ENCODE measurements at places on chromosomes 5 and 9.

GRCh38 chr9:130088051-130088450 is 34.3 kb downstream of the GPR107 start:
- no peak for DNase-seq

DNA sequence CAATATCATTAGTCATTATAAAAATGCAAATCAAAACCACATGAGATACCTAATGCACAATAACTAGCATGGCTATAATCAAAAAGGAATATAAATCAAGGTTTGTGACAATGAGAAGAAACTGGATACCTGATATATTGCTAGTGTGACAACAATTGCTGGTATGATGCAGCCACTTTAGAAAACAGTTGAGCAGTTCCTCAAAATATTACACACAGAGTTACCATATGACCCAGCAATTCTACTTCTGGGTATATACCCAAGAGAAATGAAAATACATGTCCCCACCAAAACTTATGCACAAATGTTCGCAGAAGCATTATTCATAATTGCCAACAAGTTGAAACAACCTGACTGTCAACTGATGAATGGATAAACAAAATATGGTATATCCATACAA is 339.7 kb upstream of the POU5F2 start:
- no peak for DNase-seq

DNA sequence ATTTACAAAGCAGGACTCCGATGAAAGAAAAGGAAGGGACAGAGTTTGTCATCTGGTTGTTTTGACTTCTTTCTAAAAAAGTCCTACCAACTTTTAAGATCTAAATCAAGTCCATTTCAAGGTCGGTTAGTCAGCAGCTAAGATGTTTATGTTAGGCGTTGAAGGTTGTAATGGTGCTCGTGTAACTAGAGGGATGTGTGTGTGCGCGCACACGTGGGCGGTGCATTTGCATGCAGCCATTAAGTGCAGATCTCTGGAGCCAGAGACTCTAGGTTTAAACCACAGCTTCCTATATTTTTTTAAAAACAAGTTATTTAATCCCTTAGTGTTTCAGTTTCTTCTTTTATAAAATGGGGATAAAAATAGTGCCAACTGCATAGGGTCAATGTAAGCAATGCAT is 77.0 kb upstream of the SMIM32 start:
- DNase-seq = no peak

- no peak for DNase-seq
Observed at GRCh38 chr9:19404283-19405075, 4.3 kb upstream of the ACER2 start.

DNA sequence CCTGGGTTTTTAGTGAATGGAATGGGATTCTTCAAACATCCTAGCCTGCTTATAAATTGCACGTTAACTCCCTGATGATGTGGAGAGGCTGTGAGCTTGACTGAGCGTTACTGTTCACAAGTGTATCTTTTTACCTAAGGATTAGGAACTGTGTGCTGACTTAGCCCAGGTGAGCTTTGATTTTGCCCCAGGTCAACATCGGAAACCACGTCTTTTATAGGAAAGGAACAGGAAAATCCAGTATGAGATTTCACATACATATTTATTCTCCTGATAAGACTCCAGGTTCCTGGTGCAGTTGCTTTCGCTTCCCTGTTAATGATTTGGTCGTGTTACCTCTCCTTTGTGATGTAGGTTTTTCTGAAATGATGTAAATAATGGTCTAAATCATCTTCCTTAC is 103.2 kb upstream of the BASP1 start:
- no peak for DNase-seq

DNA sequence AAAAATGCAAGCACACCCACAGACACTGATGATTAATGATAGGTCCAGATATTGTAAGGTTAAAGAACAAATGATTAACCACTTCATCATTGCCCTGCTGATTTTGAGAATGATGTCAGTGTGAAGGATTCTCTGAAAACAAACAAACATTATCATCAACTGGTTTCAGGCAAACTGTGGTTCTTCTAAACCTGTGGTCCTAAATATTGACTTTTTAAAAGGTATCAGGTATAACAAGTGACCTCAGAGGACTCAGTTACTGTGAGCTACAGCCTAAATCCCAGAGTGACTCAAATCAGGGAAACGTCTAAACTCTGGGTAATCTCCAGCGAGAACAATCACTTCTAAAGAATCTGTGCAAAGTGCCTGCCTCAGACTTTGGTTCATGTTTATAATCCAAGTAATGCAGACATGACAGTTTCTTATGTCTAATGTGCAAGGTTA is 172.3 kb upstream of the CDH6 start:
- DNase-seq = no peak

DNA sequence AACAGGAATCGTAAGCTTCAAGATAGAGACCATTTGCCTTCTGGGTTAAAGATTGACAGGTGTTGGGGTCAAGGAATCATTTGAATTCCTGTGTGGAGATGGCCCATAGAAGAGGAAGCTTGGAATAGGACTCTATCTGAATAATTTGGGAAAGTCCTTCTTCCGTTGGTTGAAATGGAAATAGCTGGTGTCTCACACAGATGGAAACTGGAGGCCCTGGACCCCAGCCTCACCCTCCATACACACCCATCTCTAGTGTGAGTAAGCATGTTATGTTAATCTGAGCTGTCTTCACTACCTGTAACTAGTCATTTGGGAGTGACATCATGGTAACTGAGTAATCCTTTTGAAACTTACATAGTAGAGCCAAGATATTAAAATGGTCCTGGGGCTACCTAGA is 184.4 kb downstream of the CD180 start:
- DNase-seq = peak; percentile 16

DNA sequence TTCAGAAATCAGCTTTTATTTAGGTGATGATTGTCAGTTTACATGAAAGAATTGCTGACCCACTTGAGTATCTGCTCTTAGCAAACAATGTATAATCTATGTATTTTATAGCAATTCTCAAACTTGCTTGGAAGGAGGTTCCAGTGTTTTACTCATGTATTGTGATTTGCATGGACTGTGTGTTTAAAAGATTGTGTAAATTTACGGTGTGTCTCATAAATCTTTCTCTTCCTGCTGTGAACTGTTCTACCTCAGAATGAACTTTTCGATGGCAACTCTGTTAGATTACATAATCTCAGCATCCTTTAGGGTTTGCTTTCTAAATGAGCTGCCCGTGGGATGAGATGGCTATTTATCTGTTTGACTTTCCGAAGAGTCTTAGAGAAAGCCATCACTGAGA is 122.5 kb downstream of the MEF2C start:
- DNase-seq = no peak

- no peak for DNase-seq
Observed at GRCh38 chr5:163506095-163506457, 657 bp downstream of the MAT2B start.

DNA sequence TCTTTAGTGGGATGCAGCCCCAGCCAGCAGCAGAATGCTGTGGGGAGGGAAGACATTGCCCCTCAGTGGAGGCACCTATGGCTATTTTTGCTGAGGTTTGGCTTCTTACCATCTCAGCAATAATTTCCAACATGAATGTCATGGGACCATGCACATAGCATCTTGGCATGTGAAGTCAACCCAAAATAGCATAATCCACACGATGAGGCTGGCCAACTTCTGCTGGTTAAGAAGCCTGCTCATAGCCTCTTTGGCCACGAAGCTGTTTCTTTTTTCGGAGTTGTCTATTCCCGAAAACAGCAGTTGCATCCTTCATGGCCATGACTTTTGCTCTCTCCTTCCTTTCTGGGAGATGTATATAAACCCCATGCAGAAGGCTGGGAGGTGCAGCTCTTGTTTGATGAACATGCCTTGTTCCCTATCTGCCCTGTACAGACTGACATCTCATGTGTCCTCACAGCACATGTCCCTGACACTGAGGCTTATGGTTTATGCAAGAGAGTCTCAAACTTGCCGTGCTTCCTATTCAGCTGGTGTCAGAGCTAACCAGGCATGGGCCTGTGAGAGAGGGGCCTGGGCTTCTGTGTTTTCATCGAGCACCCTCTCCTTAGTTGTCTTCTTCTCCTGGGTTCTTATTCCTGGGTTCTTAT is 45.3 kb downstream of the SYK start:
- no peak for DNase-seq

- DNase-seq = peak; percentile 6
Observed at GRCh38 chr5:1516615-1517601, 6.9 kb downstream of the LPCAT1 start.

DNA sequence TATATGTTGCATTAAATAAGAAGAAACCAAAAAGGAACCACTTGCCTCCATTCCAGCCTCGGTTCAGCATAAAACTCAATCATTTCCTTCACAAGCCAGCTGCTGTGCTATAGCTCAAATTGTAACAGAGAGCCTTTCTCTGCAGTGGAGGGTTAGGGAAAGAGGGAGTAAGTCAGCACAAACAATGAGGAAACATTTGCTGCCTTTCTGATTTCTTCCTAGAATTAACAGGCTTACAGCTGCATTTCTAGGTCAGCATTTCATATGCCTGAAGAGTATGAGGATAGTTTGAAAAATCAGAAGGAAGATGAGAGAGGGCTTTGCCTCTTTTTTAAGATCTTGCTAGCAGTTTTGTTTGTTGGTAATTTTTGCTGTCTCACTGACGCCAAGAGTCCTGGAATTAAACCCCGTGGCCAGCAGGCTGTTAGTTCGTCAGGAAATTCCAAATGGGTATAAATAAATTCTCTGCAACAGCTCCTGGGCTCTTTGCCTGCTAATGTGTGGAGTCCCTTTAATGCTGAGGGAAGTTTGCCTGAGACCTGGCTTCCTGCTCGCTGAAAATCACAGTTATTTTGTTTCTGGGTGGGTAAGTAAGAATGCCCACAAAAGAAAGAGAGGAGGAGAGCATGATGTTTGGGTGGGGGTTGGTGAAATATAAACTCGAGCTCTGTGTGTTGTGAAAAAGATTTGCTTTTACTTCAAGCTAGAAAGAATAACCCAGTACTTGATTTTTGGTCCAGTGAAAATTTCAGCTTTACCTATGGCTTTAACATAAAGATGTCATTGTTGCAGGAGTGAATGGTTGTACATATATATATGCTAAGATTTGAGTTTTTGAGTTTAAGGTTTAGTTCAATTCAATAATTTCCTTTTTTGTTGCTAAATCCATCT is 148.1 kb upstream of the DMRT1 start:
- DNase-seq = no peak

- no peak for DNase-seq
Observed at GRCh38 chr9:131028221-131028884, 19.4 kb downstream of the LAMC3 start.

DNA sequence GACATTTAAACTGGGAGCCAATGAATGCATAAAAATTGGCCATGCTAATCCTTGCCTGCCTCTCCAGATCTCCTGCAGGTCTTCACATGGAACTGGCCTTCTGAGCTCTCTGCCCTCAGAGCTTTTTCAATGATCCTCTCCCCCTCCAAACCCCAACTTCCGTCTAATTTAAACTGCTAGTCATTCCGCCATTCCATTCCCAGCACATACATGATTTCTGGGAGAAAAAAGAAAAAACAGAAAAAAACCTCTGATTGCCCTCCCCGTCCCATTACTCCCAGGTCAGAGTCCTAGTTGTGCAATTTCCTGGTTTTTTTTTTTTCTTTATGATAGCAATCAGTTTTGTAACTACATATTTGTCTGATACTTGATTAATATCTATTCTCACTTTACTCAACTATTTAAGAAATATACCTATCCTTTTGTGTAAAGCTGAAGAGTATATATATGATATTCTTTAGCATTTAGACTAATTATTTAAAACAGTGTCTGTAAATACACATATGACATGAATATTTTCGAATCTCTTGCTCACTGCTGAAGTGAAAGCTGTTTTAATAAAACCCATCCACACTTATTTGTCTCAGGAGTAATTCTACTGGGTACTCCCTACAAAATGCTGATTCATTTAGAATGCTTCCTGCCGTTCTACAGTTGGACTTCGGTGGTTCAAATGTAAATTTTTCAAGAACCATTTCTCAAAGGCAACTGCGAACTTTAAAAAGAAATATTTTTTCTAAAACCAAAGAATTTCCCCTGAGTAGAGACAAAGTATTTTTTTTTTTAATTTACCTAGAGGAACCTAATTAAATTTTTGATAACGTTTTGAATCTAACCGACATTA is 1.6 kb downstream of the HINT1 start:
- no peak for DNase-seq

DNA sequence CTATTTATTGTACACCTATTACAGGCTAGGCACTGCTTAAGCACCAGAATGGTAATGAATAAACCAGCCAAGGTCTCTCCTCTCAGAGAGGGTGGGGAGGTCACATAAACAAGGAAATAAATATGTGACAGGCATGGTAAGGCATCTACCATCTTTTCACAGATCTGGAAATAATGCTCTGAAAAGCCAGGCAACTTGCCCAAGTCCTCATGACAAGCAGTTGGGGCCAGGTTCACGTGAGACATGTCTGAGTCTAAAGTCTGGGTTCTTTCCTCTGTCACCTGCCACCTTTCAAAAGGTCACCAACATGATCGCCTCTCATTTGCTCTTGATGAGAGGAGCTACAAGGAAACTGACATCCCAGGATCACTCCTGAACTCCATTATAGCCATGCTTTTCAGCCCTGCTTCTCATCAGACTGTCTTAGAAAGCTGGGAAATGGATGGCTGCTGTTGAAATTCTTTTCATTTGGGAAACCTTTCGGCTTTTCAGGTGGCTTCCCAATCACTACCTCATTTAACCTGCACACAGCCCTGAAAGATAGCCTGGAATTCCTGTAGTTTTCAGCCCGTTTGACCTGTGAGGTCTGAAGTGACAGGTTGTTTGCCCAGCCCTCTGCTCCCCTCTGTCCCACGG is 123.1 kb downstream of the CRB2 start:
- DNase-seq = no peak

DNA sequence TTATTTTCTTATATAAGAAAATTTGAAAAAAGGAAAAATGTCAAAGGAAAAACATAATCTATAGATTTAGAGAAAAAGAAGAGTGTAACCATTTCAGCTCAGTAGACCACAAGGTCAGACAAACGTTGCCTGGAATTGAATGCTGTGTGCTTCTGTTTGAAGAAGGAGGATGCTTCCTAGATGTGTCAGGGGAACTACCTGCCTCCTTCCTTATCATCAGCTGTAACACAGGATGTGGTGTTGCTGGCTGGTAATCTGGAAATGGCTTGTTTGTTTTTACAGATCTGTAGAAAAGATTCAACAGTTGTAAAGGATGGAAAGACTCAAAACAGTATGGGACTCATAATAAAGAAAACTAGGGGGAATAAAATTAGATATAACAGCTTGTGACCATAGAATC is 160.7 kb upstream of the MEF2C start:
- DNase-seq = no peak
